ENCODE measurements at places on chromosomes 1 and 21.

GRCh38 chr21:28112511-28112910, 880.2 kb downstream of the LTN1 start:
- DNase-seq = no peak

- no peak for DNase-seq
Measured at GRCh38 chr1:151619489-151620093, 7.7 kb downstream of the SNX27 start.

- no peak for DNase-seq
Measured at GRCh38 chr1:202661136-202661845, 49.0 kb downstream of the SYT2 start.

DNA sequence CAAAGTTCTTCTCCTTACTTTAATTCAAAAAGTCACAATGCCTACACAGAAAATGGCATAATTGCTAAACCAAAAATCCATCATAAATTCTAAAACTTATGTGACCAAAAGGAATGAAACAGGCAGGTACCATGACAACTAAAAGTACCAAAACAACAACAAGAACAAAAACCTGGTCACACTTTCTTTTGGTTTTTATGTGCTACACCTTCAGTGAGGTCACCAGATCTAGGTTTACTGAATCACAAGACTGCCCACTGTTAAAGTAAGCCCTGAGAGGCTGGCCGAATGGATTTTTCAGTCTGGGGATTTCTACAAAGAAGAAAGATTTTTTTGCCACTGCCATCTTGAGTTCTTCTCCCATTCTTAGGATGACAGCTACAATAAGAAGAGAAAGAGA, 583.0 kb upstream of the PKN2 start:
- DNase-seq = no peak

GRCh38 chr1:22471610-22472009, 20.0 kb downstream of the ZBTB40 start:
- DNase-seq = no peak

All from caudate nucleus (tissue), 63 donors.